ENCODE measurements at places on chromosomes 6 and 20. TPM values are rescaled to one million over a fixed set of nuclear protein-coding genes. Genes with fewer than 3 reads are reported as not detected.

Gene LAMA5
- 110 TPM for total RNA-seq

Gene PDE10A
- total RNA-seq = 9.3 TPM

GRCh38 chr6:52227495-52227894, 16.8 kb downstream of the IL17F start:
- DNase-seq = no peak

Gene SPTLC3
- total RNA-seq = 5.4 TPM

DNA sequence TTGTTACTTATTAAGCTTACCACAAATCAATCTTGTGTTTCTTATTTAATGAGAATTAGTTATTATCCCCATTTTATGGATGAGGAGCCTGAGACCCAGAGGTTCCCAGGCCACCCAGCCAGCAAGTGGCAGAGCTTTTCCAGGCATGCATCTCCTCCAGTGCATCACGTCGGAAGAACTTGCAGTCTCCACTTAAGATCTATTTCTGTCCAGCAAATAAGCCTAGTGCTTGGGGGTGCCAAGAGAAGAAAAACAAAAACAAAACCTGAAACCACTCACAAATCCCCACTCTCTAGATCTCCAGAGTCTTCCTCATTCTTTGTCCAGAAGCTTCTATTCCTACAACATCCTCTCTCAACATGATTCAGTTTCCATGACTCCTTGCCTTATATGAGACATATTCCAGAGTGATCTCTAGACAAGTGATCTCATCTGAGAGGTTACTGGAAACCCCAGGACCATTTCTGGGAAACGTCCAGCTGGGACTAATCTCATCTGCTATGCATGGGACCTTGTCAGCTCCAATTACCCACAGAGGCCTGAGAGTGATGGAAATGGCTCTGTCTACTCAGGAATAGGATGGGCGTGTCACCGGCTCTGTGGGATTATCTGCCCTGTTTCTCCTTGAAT, 4.1 kb downstream of the GUCA1B start:
- DNase-seq = no peak

Gene CLPSL2
- not detected for total RNA-seq

- DNase-seq = no peak
Measured at GRCh38 chr20:64041781-64042053, 5.7 kb downstream of the C20orf204 start.

Measured in left ventricle myocardium superior (tissue), 1 donor.